ENCODE measurements at places on chromosomes 2 and 18.

- no peak overlapping the region for H3K27ac ChIP-seq
- H3K4me1 ChIP-seq, result no peaks in the 10 kb centered on the region
- no peak for DNase-seq
- no peak overlapping the region for H3K4me3 ChIP-seq
These were observed 31.5 kb upstream of the SCG2 start for GRCh38 chr2:223633656-223634055.

GRCh38 chr18:45664824-45665763 lies 49.8 kb downstream of the SLC14A2 start:
- no peak overlapping the region for H3K27ac ChIP-seq
- peak; percentile 84 for DNase-seq
- H3K4me3 ChIP-seq, result no peak overlapping the region
- no peaks in the 10 kb centered on the region for H3K27me3 ChIP-seq
- peaks cover 24% of the 10 kb centered on the region for H3K4me1 ChIP-seq

DNA sequence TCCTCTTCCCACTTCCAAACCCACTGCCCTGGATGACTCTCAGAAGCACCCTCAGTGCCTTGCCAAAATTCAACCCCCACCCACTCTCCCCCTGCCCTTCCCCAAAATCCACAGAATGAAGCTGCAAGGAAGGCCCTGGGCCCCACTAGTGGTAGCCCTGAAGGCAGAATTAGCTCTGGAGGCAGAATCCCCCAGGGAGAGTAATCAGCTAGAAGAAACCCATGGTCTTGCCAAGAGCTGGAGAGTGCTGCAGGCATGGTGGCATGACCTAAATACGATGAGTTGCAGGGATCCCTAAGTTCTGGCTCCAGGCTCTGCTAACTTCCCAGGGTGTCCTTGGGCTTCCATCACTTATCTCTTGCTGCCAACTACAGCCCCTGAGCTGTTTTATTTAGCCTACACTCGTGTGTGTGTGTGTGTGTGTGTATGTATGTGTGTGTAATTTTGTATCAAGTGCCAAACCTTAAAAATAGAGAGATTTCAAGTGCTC lies 7.9 kb downstream of the GAD1 start:
- H3K27me3 ChIP-seq, result no peaks in the 10 kb centered on the region
- no peak for DNase-seq
- H3K4me3 ChIP-seq, result no peak overlapping the region
- H3K27ac ChIP-seq, result no peak overlapping the region

DNA sequence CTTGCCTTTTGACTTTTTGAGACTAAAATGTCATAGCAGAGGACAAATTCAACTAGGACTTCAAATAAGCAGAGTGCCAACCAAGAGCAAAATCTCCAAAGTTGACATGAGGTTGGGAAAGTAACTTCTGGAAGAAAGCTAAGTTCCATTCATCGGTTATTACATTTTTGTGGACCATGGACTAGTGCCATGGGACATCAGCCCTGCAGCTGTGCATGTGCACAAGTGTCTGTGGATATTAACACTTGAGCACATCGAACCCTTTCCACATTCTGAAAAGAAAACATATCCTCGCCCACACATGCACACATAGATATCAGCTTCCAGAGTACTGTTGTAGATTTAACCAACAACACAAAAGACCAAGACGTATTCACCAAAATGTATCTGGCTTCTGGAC lies 262.6 kb downstream of the NYAP2 start:
- H3K27me3 ChIP-seq, result no peaks in the 10 kb centered on the region
- no peak overlapping the region for H3K4me3 ChIP-seq
- no peak for DNase-seq
- H3K4me1 ChIP-seq, result no peaks in the 10 kb centered on the region
- H3K36me3 ChIP-seq, result no peaks in the 10 kb centered on the region

DNA sequence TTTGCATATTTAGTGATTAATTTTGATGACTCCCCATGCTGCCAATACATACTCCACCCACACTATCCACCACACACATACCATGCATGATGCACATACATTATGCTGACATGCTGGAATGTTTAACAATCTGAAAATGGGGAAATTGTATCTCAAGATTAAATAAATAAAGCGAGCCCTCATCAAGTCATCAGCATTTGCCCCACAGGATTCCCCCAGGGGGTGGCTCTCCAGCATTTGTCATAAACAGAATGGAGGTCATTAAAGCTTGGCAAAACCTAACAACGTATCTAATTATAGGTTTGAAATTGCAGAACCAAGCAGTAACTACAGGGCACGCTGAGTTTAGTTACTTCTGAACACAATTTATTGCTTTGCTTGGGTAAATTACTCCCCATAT lies 141.2 kb upstream of the TACR1 start:
- no peaks in the 10 kb centered on the region for H3K27me3 ChIP-seq
- H3K27ac ChIP-seq, result no peak overlapping the region
- no peak overlapping the region for H3K4me3 ChIP-seq
- DNase-seq, result no peak

GRCh38 chr2:168194784-168195522 lies 52.4 kb downstream of the STK39 start:
- H3K36me3 ChIP-seq, result no peaks in the 10 kb centered on the region
- H3K4me1 ChIP-seq, result peaks cover 8% of the 10 kb centered on the region
- no peak overlapping the region for H3K27ac ChIP-seq
- H3K27me3 ChIP-seq, result no peaks in the 10 kb centered on the region
- DNase-seq, result peak; percentile 22

DNA sequence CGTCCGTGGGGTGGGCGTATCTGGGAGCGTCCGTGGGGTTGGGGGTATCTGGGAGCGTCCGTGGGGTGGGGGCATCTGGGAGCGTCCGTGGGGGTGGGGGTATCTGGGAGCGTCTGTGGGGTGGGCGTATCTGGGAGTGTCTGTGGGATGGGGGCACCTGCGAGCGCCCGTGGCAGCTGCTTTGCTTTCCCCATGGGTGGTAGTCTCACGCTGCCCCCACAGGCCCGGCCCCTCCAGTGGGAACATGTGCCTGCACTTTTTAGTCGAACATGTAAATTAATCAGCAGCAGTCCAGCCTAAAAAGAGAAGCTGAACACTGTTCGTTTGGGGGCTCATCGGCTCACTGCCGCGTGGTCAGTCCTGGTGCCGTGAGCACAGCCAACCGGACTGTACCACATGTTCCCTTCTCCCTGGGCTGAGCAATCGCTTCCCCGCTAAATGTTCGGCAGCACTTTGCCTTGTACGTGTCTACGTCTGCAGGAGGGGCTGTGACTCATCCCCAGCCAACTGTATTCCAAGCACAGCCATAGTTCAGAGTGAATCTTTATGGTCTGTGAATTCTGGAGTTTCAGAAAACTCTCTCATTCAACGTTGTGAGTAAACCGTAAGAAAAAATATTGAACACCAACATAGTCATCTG lies 271.5 kb downstream of the AGAP1 start:
- DNase-seq, result peak; percentile 29
- no peaks in the 10 kb centered on the region for H3K27me3 ChIP-seq
- no peaks in the 10 kb centered on the region for H3K4me1 ChIP-seq
- H3K27ac ChIP-seq, result no peak overlapping the region
- no peak overlapping the region for H3K4me3 ChIP-seq

DNA sequence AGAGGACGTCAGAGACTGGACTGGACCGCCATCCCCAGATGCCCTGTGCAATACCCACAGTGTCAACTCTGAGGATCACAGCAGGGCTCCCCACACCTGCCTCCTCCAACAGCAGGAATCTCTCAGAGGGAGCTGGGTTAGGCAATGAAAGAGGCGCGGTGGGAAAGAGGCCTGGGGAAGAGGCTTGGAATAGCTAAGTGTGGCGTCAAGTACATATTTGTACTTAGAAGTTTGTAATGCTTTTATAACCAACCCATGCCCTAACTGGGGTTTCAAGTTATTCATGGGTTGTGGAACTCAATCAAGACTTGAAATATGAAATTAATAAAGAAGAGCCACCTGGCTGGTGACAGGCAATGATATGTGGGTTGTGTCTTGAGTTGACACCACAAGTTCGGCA lies 28.7 kb downstream of the CYP26B1 start:
- no peak overlapping the region for H3K27ac ChIP-seq
- H3K4me1 ChIP-seq, result no peaks in the 10 kb centered on the region
- no peaks in the 10 kb centered on the region for H3K27me3 ChIP-seq
- no peak overlapping the region for H3K4me3 ChIP-seq
- no peak for DNase-seq

DNA sequence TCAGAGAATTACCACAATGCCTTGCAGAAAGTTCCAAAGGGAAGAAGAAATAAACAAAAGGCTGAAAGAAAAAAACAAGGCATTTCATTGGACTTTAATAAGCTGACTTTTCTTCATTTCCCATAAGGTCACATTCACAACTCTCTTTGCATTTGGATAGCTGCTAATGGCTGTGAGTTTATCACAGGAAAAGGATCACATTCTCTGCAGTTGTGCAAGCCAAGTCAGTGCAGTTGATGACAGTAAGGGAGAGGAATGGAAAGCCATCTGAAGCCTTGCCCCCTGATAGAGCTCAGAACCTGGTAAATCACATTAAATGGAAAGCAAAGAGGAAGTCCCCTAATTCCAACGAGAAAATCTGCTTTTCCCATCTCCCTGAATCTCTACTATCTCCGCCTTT lies 950.6 kb downstream of the CNTNAP5 start:
- no peak overlapping the region for H3K4me3 ChIP-seq
- DNase-seq, result no peak
- no peaks in the 10 kb centered on the region for H3K4me1 ChIP-seq
- H3K27me3 ChIP-seq, result no peaks in the 10 kb centered on the region

- H3K27ac ChIP-seq, result no peak overlapping the region
- DNase-seq, result no peak
- H3K4me3 ChIP-seq, result no peak overlapping the region
- peaks cover 3% of the 10 kb centered on the region for H3K27me3 ChIP-seq
- H3K36me3 ChIP-seq, result no peaks in the 10 kb centered on the region
These were observed 28.4 kb downstream of the ADCYAP1 start for GRCh38 chr18:933082-933481.

- H3K27ac ChIP-seq, result no peak overlapping the region
- no peak for DNase-seq
- H3K4me1 ChIP-seq, result no peaks in the 10 kb centered on the region
- H3K36me3 ChIP-seq, result no peaks in the 10 kb centered on the region
- H3K27me3 ChIP-seq, result no peaks in the 10 kb centered on the region
- H3K4me3 ChIP-seq, result no peak overlapping the region
These were observed 172.2 kb upstream of the SCN7A start for GRCh38 chr2:166665991-166666940.

- DNase-seq, result no peak
- no peaks in the 10 kb centered on the region for H3K27me3 ChIP-seq
- H3K4me1 ChIP-seq, result peaks cover 24% of the 10 kb centered on the region
- H3K27ac ChIP-seq, result no peak overlapping the region
These were observed 32.5 kb downstream of the CPO start for GRCh38 chr2:206971805-206972204.

- no peaks in the 10 kb centered on the region for H3K4me1 ChIP-seq
- no peak for DNase-seq
- no peak overlapping the region for H3K27ac ChIP-seq
- H3K36me3 ChIP-seq, result no peaks in the 10 kb centered on the region
- H3K4me3 ChIP-seq, result no peak overlapping the region
These were observed 189.4 kb downstream of the TMEM182 start for GRCh38 chr2:102951249-102951648.

GRCh38 chr2:153100151-153100550 lies 378.4 kb downstream of the RPRM start:
- H3K27ac ChIP-seq, result no peak overlapping the region
- H3K4me1 ChIP-seq, result no peaks in the 10 kb centered on the region
- H3K4me3 ChIP-seq, result no peak overlapping the region
- no peaks in the 10 kb centered on the region for H3K36me3 ChIP-seq
- no peaks in the 10 kb centered on the region for H3K27me3 ChIP-seq
